GF-D8 (cell line): ENCODE measurements at places on chromosomes 11 and 22.

DNA sequence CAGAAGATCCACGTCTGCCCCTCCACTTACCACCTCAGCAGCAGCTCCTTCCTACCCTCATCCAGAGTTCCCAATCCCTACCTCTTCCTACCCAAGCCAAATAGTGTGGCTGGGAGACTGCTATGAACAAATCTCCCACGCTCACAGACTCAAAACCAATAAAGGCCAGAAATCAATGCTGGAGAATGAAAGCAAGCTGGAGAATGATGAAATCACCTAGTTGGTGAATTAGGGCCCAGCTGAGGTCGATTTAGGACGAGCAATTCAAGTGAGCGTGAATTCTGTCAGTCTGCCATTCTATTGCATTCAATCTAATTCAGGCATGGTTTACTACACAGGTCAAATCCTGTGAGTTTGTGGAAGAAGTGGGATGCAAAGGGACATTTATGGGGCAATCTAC, 22.5 kb downstream of the COMMD9 start:
- no peak for DNase-seq

- no peak for DNase-seq
Measured at GRCh38 chr11:96319898-96320656, 22.9 kb downstream of the MAML2 start.

DNA sequence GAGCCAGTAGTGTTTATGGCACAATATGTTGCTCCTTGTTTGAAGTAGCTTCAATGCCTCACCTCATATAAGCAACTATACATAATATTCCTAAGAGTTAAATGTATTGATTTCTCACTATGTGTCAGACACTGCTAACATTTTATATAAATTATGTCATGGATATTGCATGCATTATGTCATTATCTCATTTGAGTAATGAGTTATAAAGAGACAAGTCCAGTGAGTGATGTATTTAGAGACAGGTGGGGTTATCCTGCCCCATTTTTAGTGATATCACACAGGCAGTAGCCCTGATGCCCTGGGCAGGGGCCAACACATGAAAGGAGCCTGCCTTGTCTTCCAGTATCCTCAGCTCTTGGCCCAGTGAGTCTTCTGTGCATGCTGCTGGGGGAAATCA, 247.0 kb upstream of the SESN3 start:
- DNase-seq: no peak

- DNase-seq: no peak
Measured at GRCh38 chr11:29093416-29094120, 923.3 kb downstream of the KCNA4 start.

GRCh38 chr11:28616160-28616965, 508.2 kb downstream of the METTL15 start:
- no peak for DNase-seq

DNA sequence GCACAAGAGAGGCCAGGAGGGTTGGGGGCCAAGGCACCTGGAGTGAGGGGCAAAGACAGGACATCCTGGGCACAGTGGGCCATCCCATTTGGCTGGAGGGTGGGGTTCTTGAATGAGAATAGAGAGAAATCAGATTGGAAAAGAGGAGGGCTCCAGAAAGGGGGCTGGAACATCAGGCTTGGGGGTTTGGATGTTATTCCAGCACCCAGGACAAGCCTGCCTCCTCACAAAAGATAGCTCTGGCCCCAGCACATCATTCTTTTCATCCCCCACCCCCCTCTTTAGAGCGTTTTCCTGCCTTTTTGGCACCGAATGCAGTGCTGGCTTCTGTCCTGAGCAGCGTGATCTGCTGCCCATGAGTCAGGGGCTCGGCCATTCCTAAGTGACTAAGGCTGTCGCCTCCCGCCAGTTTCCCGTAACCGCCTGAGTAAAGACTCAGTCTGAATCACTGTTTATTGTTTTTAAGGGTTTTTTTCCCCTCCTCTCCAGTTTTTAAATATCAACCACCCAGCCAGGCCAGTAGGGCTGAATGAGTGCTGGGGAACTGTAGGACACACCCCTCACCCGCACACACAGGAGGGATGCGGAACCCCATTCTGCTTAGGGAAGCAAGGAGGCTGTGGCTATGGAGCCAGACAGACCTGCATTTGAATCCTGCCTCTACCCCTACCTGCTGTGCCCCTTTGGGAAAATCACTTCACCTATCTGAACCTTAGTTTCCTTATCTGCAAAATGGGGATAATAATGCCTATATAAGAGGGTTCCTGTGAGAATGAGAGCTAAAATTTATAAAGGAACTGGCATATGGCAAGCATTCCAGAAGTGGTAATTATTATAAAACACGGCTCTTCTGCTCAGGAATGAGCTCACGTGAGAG, 32.4 kb upstream of the NAV2 start:
- no peak for DNase-seq

DNA sequence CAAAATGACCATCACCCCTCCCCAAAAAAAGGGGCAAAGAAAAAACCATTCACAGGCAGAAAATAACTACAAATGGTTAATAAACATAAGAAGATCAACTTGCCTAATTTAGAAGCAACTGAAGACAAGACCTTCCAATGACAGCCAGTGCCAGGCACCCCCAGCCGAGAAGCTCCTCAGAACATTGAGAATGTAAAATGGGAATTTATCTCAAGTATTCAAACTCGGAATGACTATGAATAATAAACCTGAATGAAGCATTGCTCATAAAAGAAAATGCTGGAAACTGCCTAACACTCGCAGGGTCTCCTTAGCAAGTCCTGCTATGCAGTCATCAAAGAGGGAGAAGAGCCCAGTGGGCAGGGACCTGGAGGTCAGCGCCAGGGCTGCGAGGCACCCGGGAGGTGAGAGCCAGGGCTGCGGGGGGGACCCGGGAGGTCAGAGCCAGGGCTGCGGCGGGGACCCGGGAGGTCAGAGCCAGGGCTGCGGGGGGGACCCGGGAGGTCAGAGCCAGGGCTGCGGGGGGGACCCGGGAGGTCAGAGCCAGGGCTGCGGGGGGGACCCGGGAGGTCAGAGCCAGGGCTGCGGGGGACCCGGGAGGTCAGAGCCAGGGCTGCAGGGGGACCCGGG, 23.2 kb upstream of the MOB2 start:
- no peak for DNase-seq

GRCh38 chr11:130813196-130813595, 103.1 kb downstream of the SNX19 start:
- DNase-seq: no peak

- DNase-seq: no peak
Measured at GRCh38 chr22:45934659-45935341, 42.2 kb downstream of the WNT7B start.

DNA sequence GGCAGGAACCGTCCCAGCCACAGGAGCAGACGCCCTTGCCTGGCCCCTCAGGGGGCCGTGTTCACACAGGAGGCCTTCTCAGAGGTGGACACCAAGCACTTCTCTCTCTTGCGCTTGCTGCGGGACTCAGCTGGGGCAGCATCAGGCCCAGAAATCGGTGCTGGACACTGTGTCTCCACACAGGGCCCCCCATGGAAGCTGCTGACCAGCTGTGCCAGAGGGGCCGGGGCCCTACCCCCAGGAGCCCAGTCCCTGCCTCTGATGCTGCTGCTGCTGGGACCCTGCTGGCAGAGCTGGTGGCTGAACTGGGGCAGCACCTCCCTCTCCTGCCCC, 4.0 kb downstream of the PLXNB2 start:
- DNase-seq: no peak

DNA sequence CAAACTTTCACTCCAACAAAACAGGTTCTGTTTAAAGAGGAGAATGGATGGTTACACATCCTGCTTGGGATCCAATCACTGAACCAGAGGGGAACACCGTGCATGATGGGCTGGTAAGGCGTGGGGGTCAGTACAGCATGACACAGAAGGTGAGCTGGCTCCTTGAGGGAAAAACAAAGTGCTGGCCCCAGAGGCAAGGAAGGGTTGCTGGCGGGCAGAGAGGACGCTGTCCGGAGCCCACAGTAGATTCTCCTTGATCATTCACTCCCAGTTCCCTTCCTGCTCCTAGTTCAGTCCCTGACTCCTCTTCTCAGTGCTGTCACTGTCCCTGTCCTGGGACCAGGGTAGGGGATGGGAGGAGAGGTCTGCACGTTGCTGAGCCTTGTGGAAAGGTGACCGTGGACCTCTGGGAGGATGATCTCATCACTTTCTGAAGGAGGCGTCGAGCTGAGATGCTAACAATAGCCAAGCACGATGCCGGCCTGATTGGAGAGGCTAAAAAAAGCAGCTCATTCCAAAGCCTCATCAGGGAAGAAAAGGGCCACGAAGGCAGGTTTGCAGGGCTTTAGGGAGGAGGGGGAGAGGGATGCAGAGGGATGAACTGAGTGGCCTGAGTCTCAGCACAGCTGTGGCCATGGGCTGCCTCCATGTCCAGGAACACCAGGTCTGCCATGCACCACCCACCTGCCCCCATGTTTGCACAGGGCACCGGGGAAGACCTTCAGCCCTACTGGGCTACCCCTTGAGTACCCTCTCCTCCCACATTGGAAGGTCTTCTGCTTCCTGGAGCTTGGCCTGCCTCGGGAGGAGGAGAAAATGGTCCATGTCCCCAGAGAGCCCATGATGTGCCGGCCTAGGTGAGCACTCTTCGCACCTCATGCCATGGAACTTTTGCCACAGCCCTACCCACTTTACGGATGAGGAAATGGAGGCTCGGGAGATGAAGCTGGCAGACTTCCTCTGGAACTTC, 72.7 kb upstream of the RTL6 start:
- DNase-seq: no peak

DNA sequence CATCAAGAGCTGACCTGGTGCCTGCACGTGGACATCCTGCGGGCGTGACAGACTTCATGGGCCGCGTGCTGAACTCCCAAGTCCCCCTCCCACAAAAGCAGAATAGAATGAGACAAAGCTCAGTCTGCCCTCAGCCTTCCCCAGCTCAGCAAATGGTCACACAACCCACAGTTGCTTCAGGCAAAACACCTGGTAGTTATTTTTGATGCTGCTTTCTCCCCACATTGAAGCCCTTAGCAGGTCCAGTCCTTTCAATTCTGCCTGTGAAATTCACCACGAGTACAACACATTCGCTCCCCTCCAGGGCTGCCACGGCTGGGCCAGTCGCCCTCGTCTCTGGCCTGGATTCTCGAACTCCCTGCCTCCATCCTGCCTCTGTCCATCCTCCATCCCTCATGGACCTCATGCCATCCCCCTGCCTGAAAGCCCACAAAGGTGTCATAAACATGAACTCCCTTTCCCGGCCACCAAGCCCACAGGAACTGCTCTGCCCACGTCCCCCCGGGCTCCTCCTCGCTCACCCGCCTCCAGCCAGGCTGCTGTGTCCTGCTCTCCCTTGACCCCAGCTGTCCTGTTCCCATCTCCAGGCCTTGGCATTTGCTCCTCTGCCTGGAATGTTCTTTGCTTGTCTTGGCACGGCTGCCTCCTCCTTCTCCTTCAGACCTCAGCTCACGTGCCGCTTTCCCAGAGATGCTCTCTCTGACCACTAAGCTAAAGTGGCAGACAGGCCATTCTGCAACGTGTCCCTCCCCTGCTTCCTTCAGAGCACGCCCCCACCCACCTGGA, 42.1 kb downstream of the SCUBE1 start:
- DNase-seq: no peak

DNA sequence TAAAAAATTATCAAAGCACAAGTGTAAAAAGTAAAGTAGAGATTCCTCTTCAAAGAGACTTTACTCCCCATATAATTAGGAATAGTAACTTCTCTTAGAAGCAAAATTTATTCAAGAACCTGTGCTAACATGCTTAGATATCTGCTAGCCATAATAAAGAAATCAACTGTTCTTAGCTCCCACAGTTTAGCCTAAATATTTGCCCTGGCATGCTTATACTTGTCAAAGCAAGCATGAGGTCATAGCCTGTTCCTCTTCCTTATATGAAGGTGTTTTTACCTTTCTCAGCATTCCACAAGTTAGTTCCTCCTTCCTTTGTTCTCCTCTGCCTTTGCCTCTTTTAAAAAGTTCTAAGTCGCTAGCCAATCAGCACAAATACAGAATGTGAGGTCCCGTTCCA, 30.3 kb downstream of the RIC3 start:
- no peak for DNase-seq

- DNase-seq: no peak
Measured at GRCh38 chr11:125057693-125058016, 5.5 kb upstream of the SLC37A2 start.

DNA sequence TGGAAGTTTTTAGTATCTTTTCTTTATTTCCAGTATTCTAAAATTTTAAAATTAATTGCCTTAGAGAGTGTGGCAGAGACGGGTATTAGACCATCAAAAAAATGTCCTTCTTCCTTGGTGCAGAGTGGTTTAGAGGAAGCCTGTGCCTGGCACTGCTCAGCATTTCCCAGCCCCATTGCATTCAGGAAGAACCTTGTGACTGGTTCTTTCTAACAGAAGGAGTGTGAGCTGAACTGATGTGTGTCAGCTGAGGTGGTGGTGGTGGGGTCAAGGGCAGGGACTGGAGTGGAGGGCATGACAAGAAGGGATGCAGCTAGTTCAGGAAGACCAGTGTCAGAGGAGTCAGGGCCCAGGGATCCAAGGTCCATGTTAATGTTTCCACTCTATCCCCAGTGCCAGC, 58.7 kb upstream of the FDX1 start:
- no peak for DNase-seq

DNA sequence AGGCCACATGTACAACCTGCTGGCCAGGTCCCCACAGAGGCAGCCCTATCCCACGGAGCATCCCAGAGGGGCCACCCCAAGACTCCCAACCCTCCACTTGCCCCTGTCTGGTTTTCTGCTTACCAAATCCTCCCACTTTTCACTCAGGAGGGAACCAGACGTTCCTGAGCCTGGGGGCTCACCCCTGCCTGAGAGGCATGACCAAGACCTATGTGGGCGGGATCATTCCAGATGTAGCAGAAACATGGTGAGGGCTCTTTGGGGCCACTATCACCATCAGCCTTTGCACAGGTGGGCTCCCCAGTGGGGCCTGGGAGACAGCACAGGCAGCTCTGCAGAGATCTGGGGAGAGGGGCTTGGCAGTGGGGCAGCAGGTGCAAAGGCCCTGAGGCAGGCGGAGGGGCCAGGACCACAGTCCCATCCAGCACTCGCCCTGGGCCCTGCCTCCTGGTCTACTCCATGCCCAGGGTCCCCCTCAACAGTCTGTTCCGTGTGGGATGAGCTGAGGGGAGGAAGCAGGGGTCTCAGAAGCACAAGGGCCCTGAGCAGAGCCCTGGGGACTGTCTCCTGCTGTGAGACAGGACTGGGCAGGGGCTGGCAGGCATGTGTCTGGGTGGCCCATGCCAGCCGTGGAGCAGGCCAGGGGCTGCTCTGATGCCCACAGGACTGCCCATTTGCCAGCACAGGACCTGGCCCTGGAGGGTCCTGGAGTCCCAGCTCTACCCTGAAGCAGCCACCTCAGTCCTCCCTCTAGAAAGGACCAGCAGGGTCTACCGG, 9.4 kb downstream of the PIM3 start:
- DNase-seq: no peak

- DNase-seq: no peak
Measured at GRCh38 chr22:19406846-19407245, 24.7 kb downstream of the HIRA start.

GRCh38 chr11:26931248-26931631, 62.7 kb upstream of the FIBIN start:
- no peak for DNase-seq
